ENCODE measurements at places on chromosomes 13 and 19.

DNA sequence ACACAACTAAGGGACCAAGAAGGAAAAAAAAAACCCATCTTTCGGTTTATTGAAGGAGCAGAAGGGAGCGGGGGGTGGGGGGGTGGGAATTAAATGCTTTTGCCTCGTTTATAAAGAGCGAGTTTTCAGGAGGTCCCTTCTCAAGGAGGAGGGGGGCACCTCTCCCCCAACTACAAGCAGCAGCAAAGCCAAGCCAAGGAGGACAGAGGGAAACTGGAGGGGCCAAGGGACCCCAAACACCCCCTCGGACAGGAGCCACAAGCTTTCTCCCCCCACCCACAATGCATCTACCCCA lies 2.4 kb downstream of the IRF2BP1 start:
- DNase-seq = no peak

DNA sequence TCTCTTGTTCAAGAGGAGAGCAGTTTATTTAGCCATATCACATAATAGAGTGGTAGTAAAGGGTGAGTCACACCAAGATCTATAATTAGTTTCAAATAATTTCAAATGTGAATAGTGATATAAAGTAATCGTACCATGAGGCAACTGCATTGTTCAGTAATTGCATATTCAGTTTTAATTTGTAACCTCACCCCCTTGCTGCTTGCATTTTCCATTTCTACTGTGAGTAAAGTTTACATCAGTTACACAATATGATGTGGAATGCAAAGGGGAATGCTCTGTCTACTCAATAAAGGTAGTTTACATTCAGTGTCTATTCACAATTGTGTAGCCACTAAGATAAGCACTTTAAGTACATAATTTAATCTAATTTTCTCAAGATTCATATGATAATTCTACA lies 1695.7 kb upstream of the SPRY2 start:
- DNase-seq = no peak

- no peak for DNase-seq
Observed at GRCh38 chr13:32616883-32617511, 30.7 kb downstream of the PDS5B start.

DNA sequence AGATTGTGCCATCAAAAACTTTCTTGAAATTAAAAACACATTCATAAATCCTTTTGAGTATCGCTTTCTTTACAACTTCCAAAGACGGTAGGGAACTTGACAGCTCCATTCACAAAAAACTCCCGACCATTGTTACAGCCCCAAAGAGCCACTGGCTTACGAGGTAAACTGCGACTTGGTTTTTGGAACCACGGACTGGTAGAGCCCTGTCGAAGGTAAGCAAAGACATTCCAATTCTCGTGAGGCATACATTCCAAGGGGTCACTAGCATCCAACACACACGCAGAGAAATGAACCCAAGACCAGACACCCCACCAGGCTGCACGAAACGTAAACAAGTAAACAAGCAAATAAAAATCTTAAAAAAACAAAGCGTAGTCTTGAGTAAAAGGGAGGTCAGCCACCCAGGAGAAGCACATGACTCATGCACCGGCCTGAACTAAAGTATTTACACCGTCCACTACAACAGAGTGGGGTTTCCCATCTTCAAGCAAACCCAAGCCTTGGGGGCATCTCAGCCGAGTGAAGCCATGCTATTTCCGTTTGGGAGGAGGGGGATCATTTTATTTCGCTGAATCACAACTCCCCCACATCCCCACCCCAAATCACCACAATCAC lies 1.4 kb downstream of the BRD4 start:
- DNase-seq = peak; percentile 68

DNA sequence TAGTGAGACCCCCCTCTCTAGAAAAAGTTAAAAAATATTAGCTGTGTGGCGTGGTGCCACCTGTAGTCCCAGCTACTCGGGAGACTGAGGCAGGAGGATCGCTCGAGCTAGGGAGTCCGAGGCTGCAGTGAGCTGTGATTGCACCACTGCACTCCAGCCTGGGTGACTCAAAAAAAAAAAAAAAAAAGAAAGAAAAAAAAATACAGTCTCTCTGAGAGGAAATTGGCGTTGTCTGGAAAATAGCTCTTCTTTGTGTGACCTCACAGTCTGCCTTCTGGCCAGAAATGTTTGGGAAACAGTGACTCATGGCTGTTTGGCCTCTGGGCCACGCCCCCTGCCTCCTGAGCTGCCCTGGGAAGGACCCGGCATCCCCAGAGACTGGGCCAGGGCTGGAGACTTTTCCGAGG lies 10.7 kb downstream of the MARCHF2 start:
- DNase-seq = peak; percentile 100

DNA sequence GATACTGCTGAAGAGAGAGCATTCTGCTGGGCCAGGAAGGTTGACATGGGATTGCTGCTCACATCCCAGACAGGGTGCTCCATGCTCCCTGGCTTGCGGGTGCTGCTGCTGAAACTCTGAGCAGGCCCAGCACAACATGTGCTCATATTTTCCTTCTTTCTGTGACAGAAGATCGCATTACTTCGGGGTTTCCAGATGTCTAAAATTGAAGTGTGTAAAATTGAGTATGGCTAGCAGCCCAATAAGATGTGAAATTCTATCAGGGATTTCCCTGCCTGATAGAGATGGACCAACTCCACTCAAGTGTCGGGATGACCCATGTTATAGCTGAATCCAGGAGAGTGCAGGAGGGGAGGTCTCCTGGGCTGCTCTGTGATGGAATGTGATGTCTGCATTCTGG lies 55.6 kb upstream of the KL start:
- DNase-seq = no peak

DNA sequence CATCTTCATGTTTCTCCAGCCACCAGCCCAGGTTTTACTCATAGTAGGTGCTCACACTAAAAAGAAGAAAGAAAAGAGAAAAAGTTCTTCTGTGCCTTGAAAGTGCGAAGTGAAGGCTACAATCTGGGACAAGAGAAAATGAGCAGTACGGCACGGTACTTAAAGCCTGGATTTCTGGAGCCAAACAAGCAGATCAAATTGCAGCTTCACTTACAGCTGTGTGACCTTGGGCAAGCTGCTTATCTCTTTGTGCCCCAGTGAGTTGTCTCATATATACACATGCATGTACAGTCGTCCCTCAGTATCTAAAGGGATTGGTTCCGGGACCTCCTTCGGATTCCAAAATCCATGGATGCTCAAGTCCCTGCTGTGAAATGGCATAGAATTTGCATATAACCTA lies 41.8 kb downstream of the GSX1 start:
- no peak for DNase-seq

- DNase-seq = no peak
Observed at GRCh38 chr13:64453831-64454230, 2776.3 kb downstream of the PCDH9 start.

DNA sequence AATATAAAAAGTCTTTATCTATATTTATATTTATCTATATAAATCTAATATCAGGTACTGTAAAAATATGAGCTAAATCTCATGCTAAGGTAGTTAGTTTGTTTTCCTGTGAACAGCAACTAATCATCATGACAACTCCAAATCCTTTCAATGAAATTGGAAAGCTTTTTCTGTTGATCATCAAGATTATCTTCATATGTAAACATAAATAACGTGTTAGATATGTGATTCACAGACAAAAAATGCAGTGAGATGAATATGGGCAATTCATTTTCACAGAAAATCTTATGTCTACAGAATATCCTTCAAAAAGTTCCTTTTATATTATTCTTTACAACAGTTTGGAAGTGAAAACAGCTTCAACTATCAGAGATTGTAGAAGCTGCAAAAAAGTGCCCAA lies 41.7 kb upstream of the EEF1AKMT1 start:
- DNase-seq = no peak

- DNase-seq = no peak
Observed at GRCh38 chr19:20167651-20168122, 673 bp downstream of the ZNF486 start.

DNA sequence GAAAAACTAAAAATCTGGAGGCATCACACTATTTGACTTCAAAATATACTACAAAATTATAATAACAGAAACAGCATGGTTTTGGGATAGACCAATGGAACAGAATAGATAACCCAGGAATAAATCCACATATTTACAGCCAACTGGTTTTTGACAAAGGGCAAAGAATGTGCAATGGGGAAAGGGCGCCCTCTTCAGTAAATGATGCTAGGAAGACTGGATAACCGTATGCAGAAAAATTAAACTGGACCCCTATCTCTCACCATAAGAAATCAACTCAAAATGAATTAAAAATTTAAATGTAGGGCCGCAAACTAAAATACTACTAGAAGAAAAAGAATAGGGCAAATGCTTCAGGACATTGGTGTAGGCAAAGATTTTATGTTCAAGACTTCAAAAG lies 440.5 kb upstream of the SGCG start:
- no peak for DNase-seq

DNA sequence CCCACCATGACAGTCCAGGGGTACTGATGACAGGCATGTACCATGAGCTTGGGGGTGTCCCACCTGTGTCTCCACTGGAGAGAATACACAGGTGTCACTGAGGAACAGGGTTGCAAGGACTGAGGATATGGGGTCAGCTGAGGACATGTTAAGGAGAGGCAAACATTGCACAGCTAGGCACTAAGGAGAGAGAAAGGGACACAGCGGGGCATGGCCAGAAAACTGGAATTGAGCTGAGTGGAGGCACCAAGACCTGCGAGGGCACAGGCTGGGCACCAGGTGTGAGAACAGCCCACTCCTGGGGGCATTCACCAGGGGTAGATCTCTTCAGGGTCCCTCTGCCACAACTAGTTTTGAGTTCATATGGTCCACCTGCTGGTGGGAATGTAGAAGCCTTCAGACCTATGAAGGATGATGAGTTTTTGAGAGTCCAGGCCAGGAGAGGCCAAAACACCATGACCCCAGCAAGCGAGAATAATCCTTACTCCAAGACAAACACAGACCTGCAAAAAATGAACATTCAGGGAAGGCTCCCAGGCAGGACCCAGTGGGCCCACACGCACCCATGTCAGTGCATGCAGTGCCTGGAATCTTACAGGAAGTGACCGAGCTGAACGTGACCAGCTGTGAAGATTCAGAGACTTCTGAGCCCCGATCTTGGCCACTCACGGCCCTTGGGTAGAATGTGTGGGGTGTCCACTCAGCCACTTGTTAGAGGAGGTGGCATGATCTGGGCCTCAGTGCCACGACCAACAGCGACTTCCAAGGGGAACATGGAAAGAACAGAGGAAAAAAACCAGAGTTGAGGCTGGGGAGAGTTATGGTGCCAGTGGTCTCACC lies 1.4 kb upstream of the ZNF584 start:
- DNase-seq = no peak

DNA sequence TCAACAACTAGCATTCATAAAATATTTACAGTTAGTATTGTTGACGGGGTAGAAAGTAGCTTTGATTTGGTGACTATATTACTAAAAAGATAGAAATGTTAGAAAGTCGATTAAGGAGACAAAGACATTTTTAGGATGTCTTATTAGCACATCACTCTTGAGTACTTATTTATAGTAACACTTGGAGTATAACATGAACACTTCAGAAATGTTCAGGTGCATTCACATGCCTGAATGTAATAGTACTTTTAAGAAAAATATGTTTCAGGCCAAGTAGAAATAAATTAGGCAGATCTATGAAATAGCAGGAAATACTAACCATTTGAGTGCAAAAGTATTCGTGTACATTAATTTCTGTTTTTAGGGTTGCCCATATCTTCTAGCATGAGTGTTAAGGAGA lies 70.4 kb downstream of the CDK8 start:
- DNase-seq = no peak

- no peak for DNase-seq
Observed at GRCh38 chr19:21586311-21587116, 81.1 kb downstream of the ZNF429 start.

GRCh38 chr13:40485611-40486517 lies 180.6 kb downstream of the FOXO1 start:
- DNase-seq = no peak

GRCh38 chr13:74389056-74389455 lies 254.9 kb upstream of the KLF12 start:
- no peak for DNase-seq

DNA sequence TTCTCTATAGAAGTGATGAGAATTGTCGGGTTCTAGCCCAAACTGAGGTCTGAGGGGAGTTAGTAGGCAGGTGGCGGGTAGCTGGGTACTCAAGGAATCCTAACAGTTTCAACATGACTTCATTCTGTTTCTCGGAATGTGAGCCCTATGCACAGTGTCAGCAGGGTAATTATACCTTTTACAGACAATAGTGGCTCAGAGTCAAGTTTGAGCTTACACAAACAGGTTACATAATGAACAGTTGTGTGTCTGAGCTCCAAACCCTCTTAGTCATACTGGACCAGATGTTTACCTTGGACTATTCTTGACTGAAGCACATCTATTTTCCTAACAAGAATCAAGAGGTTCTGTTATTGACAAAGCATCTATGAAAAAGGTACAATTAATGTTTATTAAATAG lies 1066.7 kb upstream of the PCDH20 start:
- no peak for DNase-seq
